ENCODE measurements at places on chromosomes 16 and 17. TPM values are rescaled to one million over a fixed set of nuclear protein-coding genes. Genes with fewer than 3 reads are reported as not detected.

Gene ABI3
- under 0.01 TPM for total RNA-seq

Gene MYL4
- 0.72 TPM for total RNA-seq

Gene HAS3
- 1.4 TPM for total RNA-seq

Gene SLC25A11
- 43.6 TPM for total RNA-seq

Gene NXPH3
- 1.8 TPM for total RNA-seq

Gene DHRS7C
- total RNA-seq, result not detected

Gene RDM1
- 0.36 TPM for total RNA-seq

Gene SCIMP
- total RNA-seq, result not detected

Gene RAPGEFL1
- 1.4 TPM for total RNA-seq

Gene C17orf50
- total RNA-seq, result not detected

Gene SDK2
- total RNA-seq, result under 0.01 TPM

Gene ACSM2A
- not detected for total RNA-seq

Gene KRT17
- total RNA-seq, result 4.7 TPM

Gene KRTAP16-1
- not detected for total RNA-seq

Gene CDK3
- 0.72 TPM for total RNA-seq

Gene FOXC2
- 2.2 TPM for total RNA-seq

Gene SCN4A
- total RNA-seq, result not detected

Gene TBX21
- total RNA-seq, result not detected

Gene PDILT
- not detected for total RNA-seq

Gene OR2C1
- total RNA-seq, result not detected

Gene PSMD3
- 94.8 TPM for total RNA-seq

Gene WDR90
- total RNA-seq, result 19.2 TPM

Gene TP53I13
- 57.2 TPM for total RNA-seq

Gene HBM
- total RNA-seq, result not detected

Gene ORC6
- 2.7 TPM for total RNA-seq

Gene CA7
- total RNA-seq, result not detected

Gene IRF8
- total RNA-seq, result 0.36 TPM

Gene OR1A1
- total RNA-seq, result not detected

Gene CDC6
- 8.3 TPM for total RNA-seq

Gene HSD17B2
- not detected for total RNA-seq

Gene KCTD11
- total RNA-seq, result 11.5 TPM

Gene RBFOX1
- not detected for total RNA-seq

Gene TADA2A
- 18.6 TPM for total RNA-seq

Gene CD300LG
- total RNA-seq, result not detected

Gene HAP1
- under 0.01 TPM for total RNA-seq

Gene RGS11
- 0.59 TPM for total RNA-seq

Gene MYH2
- not detected for total RNA-seq
